Skin of body (tissue), 3 donors: ENCODE measurements at places on chromosomes 2 and 18.

GRCh38 chr2:33719067-33719466, 120.0 kb upstream of the FAM98A start:
- DNase-seq, result no peak

GRCh38 chr2:239328351-239329191, 72.2 kb downstream of the HDAC4 start:
- peak; percentile 51 for DNase-seq

GRCh38 chr2:123419976-123420375, 605.1 kb upstream of the CNTNAP5 start:
- no peak for DNase-seq

GRCh38 chr2:207308519-207309224, 142.9 kb upstream of the KLF7 start:
- DNase-seq, result no peak

GRCh38 chr2:42839809-42840501, 47.6 kb upstream of the HAAO start:
- no peak for DNase-seq

GRCh38 chr2:69250981-69251380, 136.0 kb downstream of the GFPT1 start:
- no peak for DNase-seq

GRCh38 chr18:394987-395362, 105.5 kb downstream of the COLEC12 start:
- peak; percentile 91 for DNase-seq

- no peak for DNase-seq
These were observed 18.8 kb upstream of the MREG start for GRCh38 chr2:216031960-216032689.

DNA sequence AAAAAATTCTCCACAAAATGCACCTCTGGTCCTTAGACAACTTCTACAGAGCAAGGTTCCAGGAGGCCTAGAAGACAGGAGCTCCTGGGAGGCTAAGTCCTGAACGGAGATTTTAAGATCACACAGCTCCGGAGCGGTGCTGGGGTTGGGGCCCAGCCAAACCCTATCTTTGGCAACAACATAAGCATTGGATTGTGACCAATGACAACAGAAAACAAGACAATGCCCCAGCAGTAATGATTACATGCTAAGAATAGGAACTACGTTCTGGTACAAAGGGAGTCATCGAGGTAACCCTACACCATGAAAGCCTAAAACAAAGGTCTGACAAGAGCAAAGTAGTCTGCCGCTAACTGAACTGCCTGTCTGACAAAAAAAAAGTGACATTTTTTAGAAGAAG, 171.2 kb downstream of the CMPK2 start:
- no peak for DNase-seq

DNA sequence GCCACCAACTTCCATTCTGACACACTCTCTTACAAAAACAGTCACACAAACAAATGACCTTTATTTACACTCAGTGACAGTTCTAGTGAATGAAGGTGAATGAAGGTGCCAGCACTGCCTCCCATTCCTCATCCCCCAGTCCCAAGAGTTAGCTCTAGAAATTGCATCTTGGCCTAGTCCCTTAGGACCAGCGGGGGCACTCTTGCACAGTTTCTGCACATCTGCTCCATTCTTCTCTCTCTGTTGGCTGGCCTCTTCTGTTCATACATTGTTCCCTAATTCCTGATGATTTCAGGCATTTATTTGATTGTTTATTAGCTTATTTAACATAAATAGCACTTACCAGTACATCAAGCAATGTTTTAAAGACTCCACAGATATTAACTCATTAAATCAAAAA, 30.9 kb downstream of the GAREM1 start:
- no peak for DNase-seq

DNA sequence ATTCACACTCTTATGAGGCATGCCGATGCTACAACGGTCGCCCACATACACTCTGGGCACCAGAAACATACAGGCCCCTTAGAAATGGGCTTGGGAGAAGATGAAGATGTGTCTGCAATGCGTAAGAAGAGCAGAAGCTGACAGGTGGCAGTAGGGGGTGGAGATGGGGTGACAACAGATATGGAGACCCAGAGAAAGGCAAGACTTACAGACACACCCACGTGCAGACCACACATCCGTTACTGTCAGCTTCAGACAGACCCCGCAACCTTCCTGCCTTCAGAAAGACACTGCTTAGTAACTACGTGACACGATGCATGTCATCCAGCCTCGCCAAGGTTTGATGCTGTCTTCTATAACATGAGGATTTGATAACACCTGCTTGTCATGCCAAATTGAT, 89.5 kb downstream of the ZFP36L2 start:
- no peak for DNase-seq

DNA sequence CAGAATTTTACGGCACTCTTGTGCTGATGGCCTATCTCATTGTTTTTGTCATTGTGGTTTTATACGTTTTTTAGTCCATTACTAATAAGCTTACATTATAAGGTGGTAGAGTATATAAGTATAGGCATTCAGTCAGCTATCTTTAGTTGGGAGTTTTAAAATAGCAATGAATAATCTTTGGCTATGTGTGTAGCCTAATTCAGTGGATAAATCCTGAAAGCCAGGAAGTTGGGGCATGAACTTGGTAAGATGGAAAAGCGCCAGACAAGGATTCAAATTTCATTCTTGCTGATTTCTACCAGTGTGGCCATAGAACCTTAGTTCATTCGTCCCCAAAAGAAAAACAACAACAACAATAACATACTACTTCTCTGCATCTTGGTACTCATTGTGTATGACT, 31.2 kb downstream of the EPC2 start:
- no peak for DNase-seq

GRCh38 chr2:105645031-105645937, 99.4 kb upstream of the NCK2 start:
- no peak for DNase-seq

- no peak for DNase-seq
These were observed 21.3 kb upstream of the TMEM131 start for GRCh38 chr2:98016908-98017670.

DNA sequence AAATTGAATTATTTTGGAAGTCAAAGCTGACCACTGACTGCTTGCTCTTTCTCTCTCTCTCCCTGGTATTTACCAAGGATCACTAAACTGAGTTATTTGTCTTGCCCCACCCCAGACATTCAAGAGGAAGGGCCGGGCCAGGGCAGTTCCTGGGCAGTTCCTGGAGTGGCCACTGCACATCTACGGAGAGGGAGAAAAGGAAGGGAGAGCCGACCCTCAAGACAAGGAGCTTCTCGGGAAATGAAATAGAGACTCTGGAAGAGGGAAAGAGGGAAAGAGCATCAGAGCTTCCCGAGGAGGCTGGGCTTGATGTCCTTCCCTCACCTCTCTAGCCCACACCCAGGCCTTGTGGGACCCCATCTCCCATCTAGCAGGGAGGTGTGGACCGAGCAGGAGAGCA, 83.1 kb downstream of the SEPTIN10 start:
- DNase-seq, result no peak

GRCh38 chr18:34835466-34835865, 125.4 kb downstream of the DTNA start:
- no peak for DNase-seq

GRCh38 chr2:3217646-3218045, 160.0 kb downstream of the EIPR1 start:
- no peak for DNase-seq

DNA sequence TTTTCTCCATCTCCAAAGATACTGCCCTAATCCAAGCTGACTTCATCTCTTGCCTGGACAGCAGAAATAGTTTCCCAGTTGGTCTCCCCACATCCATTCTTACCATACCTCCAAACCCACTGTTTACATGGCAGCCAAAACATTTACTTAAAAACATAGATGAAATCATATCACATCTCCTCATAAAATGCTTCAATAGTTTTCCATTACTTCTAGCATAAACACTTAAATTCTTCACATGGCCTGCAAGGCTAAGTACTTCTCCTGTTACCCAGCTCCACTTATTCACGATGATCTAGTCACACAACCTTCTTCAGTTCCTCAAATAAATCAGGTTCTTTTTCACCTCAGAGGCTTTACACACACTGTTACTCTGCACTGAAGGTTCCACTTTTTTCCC, 185.8 kb upstream of the ACVR2A start:
- no peak for DNase-seq

- no peak for DNase-seq
These were observed 470.8 kb downstream of the RIT2 start for GRCh38 chr18:42644729-42645131.

DNA sequence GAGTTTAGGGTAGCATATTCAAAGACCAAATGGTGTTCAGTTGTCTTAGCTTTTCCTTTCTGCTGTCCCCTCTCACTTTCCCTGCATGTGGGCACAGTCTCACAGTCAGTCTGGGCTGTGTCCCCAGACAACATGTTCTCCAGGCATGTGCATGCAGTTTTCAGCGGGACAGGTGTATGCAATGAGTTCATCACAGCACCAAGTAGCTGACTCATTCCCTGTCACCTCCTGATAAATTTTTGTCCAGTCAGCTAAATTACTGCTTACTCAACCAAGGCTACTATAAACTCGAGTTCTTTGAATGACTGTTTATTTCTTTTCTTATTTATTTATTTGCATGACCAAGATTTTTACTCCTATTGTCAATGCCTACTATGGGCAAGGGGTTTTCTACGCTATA, 148.8 kb upstream of the CDH19 start:
- DNase-seq, result no peak

GRCh38 chr2:210049831-210050230, 47.4 kb downstream of the RPE start:
- no peak for DNase-seq

DNA sequence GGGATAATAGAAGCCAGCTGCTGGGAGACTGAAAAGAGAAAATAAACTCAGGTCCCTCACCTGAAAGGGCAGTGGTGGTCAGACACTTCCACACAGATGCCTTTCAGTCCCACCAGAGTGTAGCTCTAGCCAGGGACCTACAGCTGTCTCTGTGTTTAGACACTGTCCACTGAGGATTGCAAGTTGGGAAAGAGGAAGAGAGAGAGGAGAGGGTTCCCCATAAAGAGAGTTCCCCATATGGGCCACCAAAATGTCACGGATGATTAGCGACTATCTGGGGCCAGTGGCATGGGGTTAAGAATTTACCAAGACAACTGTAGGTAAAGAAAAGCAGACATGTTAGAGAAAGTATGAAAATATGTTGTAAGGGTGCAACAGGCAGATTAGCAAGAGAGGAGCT, 36.7 kb upstream of the SKA1 start:
- no peak for DNase-seq

- peak; percentile 7 for DNase-seq
These were observed 37.4 kb downstream of the LYPD6B start for GRCh38 chr2:149075853-149076252.

GRCh38 chr2:149562324-149562723, 25.3 kb downstream of the MMADHC start:
- DNase-seq, result no peak

- DNase-seq, result no peak
These were observed 591.9 kb downstream of the SLC4A3 start for GRCh38 chr2:220219371-220219770.

DNA sequence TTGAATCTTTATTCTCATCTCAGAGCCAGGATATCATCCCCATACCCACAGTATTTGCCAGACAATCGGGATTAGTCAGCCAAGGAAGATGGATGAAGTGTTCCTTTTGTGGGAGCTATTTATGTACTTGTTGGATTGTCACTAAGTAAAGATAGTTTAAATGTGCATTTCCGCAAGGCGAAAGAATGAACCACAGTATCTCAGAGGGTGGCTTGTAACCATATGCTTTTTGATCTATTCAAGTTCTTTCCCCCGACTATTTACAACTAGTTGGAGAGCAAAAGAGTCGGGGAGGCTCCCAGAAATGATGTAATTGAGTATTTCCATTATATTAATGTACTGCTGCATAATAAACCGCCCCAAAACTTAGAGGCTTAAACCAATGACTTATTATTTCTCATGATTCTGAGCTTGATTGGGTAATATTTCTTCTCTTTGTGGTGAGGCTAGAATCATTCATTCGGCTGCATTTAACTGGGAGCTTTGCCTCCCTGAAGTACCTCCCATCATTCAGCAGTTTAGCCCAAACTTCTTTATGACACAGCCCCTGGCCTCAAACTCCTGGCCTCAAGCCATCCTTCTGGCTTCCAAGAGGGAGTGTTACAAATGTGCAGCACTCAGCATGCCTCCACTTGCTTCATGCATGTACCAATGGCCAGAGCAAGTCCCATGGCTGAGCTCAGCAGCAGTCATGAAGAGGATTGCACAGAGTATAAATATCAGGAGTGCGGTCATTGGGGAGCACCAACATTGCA, 423.7 kb downstream of the METTL4 start:
- peak; percentile 97 for DNase-seq

GRCh38 chr2:238378230-238379095, 48.3 kb upstream of the ASB1 start:
- no peak for DNase-seq

DNA sequence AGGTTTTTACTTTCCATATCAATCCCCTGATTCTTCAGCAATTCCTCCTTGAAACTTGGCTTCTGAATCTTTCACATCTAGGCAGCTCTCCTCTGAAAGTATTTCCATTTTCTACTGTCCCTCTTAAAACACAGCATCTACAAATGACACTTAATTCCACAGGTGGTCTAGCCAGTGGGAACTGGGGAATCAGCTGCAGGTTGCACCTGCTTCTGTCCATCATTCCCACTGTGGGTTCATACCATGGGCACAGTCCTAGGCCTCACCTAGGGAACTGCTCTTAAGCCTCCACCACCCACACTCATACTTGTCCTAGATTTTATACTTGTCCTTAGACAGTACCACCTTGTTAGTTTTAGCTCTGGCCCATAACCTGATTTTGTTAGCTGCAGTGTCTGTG, 2.2 kb downstream of the LOXL3 start:
- no peak for DNase-seq

- DNase-seq, result no peak
These were observed 22.4 kb upstream of the ARMC9 start for GRCh38 chr2:231176066-231176465.

DNA sequence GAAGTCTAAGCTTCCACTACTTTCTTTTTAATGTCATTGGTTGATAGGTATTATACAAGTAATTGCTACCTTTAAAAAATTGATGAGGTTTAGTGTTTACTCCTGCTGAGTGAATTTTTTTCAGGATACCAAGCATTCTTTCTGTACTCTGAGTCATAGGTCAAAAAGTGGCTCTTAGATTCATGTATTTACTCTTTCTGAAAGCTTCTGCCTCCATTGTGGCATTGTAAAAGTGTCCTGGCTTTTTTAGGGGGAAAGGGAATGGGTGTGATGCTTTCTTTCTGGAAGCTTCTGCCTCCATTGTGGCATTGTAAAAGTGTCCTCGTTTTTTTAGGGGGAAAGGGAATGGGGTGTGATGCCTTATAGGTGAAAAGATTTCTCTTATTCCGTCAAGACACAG, 286.5 kb downstream of the LPIN1 start:
- DNase-seq, result no peak

GRCh38 chr18:11136241-11136640, 13.1 kb downstream of the PIEZO2 start:
- DNase-seq, result no peak
